Activated CD8-positive, alpha-beta T cell treated with anti-CD3 and anti-CD28 coated beads, Interleukin-2, amount 10 ng/mL, durations not matched to agents 7 days and 5 days (primary cell): ENCODE measurements at places on chromosomes 13 and 19. TPM values are rescaled to one million over a fixed set of nuclear protein-coding genes. Genes with fewer than 3 reads are reported as not detected.
A peak's percentile ranks its signal among the peaks of the same experiment; 100 is the strongest.

DNA sequence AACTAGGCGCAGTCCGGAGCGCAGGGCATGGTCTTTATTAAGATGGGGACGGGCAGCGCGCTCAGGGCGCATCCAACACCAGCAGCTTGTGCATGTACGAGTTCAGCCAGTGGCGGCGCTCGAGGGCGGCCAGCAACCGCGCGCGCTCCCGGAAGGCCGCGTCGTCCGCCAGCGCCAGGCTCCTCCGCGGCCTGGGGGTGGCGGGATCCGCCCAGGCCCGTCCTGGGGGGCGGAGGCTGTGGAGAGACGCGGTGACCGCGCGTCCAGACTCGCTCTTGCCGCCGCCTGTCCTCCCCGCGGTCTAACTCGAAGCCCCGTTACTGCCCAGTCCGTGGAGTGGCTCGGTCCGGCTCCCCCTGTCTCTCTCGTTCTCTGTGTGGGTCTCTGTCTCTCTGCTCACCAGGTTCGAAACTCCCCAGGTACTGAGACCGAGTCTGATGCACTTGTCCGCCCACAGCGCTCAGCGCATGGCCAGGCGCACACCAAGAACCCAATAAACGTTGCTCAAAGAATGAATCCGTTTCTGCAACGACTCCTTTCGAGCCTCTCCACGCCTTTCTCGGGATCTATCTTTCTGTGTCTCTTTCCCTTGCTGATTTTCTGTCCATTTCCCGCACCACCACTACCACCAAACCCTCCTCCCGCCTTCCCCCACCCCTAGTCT is 702 bp downstream of the PTH2 start:
- peak; percentile 75 for DNase-seq

GRCh38 chr13:28455580-28456194 is 39.2 kb downstream of the FLT1 start:
- no peak for DNase-seq

DNA sequence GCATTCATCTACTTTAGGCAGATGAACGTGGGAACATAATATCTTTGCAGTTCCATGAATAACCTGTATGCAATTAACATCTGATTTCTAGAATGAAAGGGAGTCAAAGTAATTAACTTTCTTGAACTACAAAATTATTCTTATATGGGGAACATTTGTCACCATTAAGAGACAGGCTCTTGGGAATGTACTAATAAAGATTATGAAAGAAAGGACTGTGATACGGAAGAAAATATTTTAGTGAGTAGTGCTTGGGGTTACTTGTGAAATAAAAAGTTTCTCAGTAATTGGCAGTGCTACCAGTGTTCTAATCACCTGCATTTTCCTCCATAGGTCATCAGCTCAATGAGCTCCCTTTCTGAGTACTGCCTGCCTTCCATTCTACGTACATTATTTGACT is 85.4 kb downstream of the FRY start:
- DNase-seq: no peak

DNA sequence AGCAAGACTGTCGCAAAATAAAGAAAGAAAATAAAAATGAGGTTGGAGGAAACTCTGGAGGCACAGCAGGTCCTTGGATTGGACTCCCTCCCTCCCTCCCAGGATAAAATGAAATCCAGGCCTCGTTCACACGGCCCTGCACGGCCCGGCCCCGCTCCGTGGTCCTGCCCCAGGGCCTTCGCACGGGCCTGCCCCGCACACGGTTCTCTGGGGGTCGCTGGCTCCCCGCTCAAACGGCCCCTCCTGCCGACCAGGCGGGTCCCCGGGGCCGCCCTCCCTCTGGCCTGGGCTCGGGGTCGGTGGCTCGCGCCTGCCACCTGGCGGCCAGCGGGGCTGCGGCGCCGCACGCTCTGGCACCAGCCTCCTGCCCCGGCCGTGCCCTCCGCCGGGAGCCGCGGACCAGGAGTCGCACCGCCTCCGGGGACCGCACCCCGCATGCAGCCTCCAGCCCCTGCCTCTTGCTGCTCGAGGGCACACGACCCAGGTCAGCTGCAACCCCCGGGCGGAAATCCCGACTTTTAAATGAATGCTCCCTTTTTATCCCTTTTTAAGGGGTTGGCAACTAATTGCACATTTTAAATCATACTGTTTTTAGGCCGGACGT is 1.5 kb upstream of the WDR18 start:
- DNase-seq: peak; percentile 80

C19orf38 gene
- 2.2 TPM for total RNA-seq

CABP5 gene
- total RNA-seq: not detected

TEX26 gene
- total RNA-seq: not detected

PSG11 gene
- total RNA-seq: not detected
